ENCODE measurements at places on chromosomes 13 and 19.

GRCh38 chr13:113114511-113115362, 7.9 kb upstream of the F10 start:
- DNase-seq: no peak

- no peak for DNase-seq
Observed at GRCh38 chr13:91132381-91132780, 215.1 kb upstream of the MIR17HG start.

DNA sequence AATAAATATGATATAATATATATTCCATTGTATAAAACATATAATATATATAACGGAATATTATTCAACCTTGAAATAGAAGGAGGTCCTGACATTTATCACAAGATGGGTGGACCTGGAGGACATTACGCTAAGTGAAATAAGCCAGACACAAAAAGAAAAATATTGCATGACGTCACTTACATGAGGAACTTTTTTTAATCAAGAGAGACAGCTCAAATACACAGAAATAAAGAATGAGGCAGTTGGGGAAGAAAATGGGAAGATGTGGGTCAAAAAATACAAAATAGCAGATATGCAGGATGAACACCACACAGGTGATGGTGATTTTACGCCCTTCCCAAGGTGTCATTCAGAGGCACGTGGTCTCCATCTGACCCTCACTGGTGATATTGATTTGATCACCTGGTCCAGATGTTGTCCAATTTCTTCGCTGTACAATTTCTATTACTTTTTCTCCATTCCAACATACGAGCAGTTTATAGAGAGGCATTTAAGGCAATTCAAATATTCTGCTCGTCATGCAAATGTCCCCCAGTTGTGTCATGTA, 513 bp upstream of the ZNF317 start:
- no peak for DNase-seq

DNA sequence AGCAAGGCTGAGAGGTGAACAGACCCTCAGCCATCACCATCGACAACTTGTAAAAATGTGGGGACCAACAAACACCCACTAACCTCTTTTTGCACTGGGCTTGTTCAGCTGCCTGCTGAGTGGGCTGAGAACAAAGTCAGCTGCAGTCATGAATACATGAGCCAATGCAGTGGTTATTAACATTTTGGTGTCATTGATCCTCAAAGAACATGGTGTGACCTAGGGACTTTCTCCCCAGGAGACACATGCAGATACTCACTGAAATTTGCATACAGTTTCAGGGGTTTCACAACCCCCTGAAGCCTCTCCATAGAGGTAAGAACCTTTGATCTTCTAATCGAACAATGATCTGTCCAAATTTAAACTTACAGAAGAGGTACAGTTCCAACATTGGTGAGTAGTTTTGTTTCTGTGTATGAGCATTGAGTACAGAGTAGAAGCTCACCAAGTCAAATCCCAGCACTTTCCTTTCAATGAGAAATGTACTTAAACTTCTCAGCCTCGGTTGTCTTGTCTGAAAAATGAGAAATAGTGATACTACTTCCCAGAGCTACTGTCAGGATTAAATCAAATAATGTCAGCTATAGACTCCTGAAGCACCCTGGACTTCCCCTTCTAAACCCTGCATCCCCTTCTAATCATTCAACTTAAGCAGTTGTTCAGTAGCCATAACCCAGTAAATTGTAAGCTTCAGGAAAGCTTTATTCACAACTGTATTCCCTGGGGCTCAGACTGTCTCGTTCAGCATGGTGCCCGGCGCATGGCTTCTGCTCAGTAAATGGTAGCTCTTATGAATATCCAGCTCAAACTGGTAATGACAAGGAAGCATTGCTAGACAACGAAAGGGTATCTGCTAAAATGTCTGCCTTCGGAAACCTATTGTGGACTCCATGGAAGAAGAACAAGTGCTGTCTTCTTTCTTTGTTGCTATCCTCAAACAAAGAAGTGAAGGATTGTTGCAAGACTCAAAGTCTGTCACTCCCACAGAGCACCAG, 148.7 kb downstream of the FOXO1 start:
- DNase-seq: no peak

DNA sequence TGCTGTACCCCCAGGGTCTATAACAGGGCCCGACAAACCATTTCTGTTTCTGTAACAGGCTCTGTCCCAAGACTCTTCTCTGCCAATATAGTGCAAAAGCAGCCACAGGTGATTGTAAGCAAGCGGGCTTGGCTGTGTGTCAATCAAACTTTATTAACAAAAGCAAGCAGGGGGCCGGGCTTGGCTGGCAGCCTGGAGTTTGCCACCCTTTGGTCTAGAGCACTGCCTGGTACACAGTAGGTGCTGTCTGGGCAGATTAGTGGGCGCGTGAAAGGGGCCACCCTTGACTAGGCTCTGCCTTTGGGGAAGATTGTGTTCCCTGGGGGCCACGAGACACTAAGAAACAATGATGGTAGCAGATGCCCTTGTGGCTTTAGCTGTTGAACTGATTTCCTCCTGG, 27.4 kb downstream of the CCL25 start:
- no peak for DNase-seq

GRCh38 chr13:66994517-66995202, 235.5 kb downstream of the PCDH9 start:
- DNase-seq: no peak

GRCh38 chr13:89115307-89115706, 1444.1 kb downstream of the SLITRK5 start:
- no peak for DNase-seq

DNA sequence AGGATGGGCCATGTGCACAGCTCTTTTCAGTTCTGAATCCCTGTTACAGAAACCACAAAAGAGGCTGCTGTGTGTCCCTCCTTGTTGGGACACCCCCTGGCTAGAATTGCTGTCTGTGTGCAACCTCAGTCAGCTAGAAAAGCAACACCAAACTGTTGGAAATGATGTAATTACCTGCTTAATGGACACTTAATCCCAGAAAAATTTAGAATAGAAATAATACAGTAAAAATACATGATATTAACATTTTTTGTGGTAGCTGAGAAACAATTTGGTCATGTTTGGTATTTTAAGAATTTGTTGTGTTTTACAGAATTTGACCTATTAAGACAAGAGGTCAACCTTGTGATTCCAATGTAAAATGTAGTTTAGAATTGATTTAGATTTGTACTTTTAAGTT, 46.8 kb downstream of the FAM124A start:
- DNase-seq: no peak

- DNase-seq: peak; percentile 25
Observed at GRCh38 chr13:96090240-96091101, 564 bp downstream of the HS6ST3 start.

DNA sequence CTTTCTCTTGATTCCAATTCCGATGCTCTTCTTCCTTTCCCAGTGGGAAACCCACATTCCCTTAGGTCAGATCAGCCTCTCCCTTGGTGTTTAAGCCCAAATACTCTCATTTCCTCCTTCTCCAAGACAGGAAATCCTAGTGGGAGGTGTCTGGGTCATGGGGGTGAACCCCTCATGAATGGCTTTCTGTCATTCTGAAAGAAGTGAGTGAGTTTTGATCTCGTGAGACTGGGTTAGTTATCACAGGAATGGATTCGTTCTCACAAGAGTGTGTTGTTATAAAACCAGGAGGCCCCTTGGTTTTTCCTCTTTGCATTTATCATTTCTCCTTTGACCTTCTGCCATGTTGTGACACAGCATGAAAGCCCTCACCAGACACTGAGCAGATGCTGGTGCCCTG, 76.2 kb upstream of the MTIF3 start:
- DNase-seq: no peak

GRCh38 chr13:22126433-22127021, 455.7 kb downstream of the FGF9 start:
- DNase-seq: no peak

Data from erythroblast (primary cell).